ENCODE measurements at places on chromosomes 16 and 17.

- DNase-seq, result no peak
These were observed 16.6 kb downstream of the ENDOV start for GRCh38 chr17:80431246-80432195.

- DNase-seq, result no peak
These were observed 31.0 kb upstream of the DHRS7B start for GRCh38 chr17:21095735-21096134.

DNA sequence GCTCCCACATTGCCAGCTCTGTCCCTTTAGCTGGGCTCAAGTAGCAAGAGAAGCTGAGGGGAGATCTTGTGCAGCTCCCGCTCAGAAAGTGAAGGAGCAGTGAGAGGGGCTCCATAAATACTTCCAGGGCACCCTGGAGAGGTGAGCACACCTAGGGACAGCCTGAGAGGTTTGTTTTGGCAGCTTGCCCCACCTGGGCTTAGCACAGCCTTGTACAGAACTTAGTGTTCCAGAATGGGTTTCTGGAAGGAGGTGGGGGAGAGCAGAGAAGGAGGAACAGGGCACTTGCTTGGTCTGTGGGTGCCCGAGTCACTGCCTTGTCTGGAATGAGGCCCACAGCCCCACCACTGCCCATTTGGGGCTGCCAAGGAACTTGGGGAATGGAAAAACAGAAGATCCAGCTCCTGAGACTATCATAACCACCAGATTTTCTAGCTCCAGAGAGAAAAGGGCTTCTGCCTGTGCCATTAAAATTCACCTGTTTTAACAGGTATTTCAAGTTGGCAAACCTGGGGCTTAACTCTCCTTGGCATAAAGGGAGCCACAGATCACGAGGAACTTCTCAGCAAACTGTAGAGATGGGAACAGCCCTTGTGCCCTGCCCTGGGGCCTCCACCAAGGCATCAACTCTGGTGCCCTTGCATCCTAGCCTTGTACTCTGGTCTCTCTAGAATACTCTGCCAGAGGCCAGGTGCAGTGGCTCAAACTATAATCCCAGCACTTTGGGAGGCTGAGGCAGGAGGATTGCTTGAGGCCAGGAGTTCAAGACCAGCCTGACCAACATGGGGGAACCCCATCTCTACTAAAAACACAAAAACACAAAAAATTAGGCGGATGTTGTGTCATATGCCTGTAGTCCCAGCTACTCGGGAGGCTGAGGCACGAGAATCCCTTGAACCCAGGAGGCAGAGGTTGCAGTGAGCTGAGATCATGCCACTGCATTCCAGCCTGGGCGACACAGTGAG lies 1.9 kb downstream of the PRR15L start:
- no peak for DNase-seq

DNA sequence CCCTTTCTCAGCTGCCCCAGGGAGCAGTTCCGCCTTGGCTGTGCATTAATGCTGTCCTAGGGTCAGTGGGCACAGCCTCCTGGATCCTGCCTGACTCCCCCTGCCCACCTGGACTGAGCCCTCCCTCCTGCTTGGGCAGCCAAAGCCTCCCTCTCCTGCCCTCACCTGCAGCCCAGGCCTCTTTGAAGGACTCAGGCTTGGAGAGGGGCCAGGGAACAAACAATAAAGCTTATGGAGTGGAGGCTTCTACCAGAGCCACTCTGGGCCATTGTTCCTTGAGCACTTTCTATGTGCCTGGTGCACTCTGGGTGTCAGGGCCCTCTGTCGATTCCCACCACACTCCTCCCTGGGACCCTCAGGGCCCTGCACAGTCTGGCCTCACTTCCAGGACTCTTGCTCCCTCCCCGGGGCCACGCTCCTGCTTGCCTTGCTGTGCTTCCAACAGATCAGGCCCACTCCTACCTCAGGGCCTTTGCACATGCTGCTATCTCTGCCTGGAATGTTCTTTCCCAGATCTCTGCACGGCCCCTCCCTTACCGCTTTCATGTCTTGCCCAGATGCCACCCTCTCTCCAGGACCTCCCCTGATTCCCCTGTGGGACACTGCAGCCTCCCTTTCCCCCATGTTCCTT lies 5.0 kb downstream of the KCNJ12 start:
- DNase-seq, result no peak

DNA sequence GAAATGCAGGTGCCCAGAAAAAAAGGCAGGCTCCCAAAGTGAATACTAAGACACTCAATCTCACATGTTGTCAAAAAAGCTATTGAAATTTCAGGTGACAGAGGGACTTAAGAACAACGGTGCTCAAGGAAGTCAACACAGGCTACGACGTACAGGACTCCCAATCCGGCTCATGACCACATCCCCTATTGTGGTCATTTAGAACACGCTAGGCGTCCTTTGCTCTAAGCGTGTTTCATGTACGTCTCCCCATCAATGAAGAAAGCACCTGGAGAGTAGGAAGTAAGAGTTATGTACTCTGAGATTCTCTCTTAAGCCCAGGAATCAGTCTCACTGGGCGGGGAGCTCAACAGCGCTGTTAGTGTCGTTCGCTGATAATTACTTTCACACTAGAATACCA lies 94.1 kb downstream of the MRM3 start:
- DNase-seq, result no peak

DNA sequence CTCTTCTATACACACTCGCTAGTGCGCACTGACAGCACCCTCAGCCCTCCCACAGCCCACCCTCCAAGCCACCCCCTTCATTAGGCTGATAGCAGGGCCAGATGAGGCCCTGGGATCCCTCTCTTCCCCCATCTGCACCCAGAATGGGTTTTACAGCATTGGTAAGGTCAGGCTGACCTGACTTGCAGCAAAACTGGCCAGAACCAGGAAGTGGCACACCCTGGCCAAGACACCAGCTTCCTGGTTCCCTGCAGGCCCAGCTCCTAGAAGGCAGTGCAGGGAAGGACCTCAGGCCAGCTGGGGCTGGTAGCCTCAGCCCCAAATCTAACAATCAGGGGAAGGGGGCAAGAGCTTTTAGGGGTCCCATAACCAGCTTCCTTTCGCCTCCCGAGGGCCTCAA lies 50.0 kb upstream of the MRPS23 start:
- DNase-seq, result no peak

DNA sequence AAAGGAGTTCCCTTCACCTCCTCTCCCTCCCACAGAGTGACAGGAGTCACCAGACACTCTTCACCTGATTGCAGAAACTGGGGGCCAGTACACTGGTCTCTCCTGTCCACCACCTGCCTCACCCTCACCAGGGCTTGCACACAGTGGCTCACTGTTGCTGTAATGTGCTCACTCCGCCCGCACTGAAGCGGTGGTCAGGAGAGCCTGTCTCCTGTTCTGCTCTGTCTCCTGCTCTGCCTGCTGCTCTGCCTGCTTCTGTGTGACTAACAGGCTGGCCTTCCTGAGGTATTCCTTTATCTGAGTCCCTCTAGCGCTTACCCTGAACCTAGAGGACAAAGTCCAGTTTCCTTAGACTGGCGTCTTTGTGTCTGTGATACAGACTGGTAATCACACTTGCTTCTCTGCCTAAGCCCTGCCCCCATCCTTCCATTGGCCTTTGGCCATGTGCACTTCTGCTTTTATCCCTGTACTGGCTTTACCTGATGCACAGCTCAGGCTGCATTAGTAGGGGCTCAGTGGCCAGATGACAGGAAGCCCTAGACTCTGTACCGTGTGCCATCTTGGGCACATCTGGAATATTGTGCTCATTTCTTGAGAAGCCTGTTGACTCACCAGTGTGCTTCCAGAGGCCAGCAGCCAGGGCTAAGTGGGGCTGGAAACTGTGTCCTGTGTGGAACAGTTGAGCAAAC lies 13.3 kb downstream of the PROCA1 start:
- DNase-seq, result no peak

DNA sequence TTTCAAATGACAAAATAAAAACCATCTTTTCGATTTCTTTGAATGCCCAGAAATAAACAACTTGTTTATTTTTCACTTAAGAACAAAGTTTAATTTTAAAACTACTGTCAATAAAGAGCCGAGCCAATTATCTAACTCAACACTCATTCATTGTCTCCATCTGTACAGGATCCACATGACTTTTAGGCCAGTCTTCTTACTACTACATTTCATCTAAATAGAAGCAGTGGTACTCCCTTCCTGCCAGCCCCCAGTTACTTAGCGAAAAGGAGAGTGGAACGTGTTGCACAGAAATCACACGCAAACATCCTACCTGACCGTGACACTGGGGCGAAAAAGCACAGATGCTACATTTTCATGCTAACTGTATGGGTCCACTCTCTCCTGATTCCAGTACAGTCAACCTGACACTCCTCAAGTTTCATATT lies 1.2 kb downstream of the GNA13 start:
- DNase-seq, result no peak

GRCh38 chr16:55944377-55944802 lies 69.2 kb upstream of the CES5A start:
- peak; percentile 80 for DNase-seq

- DNase-seq, result no peak
These were observed 23.1 kb upstream of the GPRC5C start for GRCh38 chr17:74408815-74409214.

DNA sequence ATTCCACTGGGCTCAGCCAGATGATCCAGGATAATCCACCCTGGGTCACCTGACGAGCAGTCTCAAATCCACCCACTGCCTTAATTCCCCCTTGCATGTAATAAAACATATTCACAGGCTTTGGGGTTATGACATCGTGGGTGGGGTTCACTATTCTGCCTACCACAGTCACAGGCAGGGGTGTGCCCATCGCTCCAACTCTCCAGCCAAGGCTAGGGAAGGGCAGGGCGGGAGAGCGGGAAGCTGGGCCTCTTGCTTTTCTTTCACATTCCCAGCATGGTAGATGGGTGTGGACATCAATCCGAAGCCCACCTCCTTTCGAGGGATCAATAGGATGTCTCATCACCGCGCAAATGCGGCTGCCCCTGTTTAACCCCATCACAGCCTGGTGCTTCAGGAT lies 12.7 kb upstream of the CD300LD start:
- no peak for DNase-seq

GRCh38 chr17:36977568-36977967 lies 28.8 kb downstream of the AATF start:
- DNase-seq, result no peak

GRCh38 chr17:79960788-79961522 lies 74.7 kb downstream of the TBC1D16 start:
- DNase-seq, result no peak

DNA sequence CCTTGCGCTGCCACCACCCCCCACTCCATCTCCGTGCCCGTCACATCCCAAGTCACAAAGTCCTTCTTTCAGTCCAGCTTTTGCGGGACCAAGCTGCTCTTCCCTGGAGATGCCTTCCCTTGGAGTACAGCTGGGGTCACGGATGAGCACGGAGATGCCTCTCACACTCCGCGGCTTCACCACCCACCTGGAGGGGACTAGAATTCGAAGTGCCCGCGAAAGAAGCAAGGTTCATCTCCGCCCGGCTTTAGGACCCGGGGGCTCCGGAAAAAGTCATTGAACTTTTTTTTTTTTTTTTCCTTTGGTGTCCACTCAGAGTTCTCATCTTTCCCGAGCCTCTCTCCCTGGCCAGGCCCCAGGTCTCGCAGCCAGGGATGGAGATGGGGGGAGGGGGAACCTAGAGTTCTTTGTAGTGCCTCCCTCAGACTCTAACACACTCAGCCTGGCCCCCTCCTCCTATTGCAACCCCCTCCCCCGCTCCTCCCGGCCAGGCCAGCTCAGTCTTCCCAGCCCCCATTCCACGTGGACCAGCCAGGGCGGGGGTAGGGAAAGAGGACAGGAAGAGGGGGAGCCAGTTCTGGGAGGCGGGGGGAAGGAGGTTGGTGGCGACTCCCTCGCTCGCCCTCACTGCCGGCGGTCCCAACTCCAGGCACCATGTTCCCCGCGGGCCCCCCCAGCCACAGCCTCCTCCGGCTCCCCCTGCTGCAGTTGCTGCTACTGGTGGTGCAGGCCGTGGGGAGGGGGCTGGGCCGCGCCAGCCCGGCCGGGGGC lies at the start of gene FKBP10:
Gene FKBP10, plus strand, starts transcription at position 624 of the 771 bp plus-strand sequence. Its CDS starts 31 bp downstream, at position 655.
- DNase-seq, result peak; percentile 90

GRCh38 chr17:80151333-80151732 lies 4.4 kb upstream of the EIF4A3 start:
- no peak for DNase-seq

- no peak for DNase-seq
These were observed 28.7 kb downstream of the GOSR1 start for GRCh38 chr17:30505868-30506417.

- DNase-seq, result peak; percentile 52
These were observed 41.0 kb upstream of the SREBF1 start for GRCh38 chr17:17877529-17878358.

- DNase-seq, result no peak
These were observed at the start of gene CD7 for GRCh38 chr17:82317394-82318168. TSS of gene CD7 (minus strand) at chr17:82317608. CDS start at chr17:82317495, 113 bp downstream.

DNA sequence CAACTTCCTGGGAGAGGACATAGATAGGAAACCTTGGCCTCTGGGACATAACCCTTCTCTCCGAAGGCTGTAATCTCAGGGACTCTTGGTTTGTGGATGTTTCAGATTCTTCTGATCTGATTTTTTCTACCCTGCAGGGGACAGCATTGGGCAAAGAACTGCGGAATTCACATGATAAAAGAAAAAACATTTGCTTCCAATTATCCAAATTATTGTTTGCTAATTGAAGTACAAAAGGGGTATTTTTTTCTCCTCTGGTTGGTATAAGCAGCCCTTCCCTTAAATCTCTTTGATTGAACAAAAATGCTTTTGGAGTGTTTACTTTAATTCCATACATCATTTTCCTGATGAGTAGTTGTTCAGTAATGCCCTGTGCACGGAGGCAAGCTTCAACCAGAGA lies 251.7 kb upstream of the IRX3 start:
- DNase-seq, result no peak

DNA sequence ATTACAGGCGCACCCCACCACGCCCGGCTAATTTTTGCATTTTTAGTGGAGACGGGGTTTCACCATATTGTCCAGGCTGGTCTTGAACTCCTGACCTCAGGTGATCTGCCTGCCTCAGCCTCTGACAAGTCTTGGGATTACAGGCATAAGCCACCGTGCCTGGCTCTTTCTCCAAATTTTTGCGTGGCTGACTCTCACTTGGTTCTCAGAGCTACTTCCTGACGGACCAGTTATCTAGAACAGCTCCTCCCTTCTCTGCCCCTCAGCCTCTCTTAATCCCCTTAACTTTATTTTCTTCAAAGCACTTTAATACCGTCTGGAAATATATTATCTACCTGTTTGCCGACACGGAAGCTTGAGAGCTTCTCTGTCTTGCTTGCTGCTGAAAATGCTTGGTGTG lies 4.2 kb downstream of the YPEL2 start:
- DNase-seq, result no peak

DNA sequence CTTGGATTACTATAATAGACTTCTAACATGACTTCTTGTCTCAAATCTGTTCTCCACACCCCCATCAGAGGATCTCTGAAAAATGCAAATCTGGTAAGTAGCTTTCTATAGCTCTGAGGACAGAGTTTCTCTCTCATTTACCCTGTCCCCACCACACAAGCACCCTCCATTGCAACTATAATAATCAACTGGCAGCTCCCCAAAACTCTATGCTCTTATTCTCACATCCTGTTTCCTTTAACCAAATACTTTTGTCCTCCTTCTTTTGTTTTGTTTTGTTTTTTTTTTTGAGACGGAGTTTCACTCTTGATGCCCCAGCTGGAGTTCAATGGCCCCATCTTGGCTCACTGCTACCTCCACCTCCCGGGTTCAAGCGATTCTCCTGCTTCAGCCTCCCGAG lies 73.4 kb downstream of the HELZ start:
- no peak for DNase-seq

GRCh38 chr16:47983999-47984580 lies 171.7 kb downstream of the ABCC12 start:
- DNase-seq, result no peak
